Stimulated activated CD8-positive, alpha-beta memory T cell treated with anti-CD3 and anti-CD28 coated beads, Interleukin-15, amount 100 ng/mL, for 4 hours (primary cell): ENCODE measurements at places on chromosomes 4 and X.

GRCh38 chr4:52869196-52869595 lies 7.1 kb downstream of the RASL11B start:
- no peak for DNase-seq

GRCh38 chr4:169199184-169199583 lies 71.6 kb downstream of the SH3RF1 start:
- no peak for DNase-seq

DNA sequence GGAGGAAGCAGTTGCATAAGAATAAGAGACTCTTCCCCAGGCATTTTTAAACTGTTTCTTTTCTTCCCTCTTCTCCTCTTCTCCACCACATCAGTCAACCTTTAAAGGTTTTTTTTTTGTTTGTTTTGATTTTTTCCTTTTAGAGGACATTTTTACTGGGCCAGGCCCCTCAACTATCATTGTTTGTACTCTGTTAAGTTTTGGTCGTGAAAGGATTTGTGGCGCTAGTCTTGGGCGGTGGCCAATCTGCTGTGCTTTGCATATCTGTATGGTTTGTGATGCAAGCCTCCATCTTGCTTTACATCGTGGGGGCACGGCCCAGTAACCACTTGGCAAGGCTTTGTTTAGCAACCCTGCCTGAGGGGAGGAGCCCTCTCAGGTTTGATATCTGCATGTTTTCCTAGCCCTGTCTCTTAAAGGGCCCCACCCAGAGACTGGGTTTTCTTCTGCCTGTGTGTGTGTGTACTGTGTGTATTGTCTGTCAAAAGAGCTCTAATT lies 101.9 kb upstream of the SLITRK2 start:
- DNase-seq, result no peak

DNA sequence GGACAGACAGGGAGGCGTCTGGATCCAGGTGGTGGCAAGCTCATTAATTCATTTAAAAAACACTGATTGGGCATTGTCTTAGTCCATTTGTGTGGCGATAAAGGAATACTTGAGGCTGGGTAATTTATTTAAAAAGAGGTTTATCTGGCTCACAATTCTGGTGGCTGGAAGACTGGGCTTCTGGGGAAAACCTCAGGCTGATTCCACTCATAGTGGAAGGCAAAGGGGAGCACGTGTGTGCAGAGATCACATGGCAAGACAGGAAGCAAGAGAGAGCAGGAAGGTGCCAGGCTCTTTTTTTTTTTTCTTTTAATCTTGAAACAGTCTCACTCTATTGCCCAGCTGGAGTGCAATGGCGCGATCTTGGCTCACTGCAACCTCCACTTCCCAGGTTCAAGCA lies 100.2 kb upstream of the METTL14 start:
- no peak for DNase-seq

DNA sequence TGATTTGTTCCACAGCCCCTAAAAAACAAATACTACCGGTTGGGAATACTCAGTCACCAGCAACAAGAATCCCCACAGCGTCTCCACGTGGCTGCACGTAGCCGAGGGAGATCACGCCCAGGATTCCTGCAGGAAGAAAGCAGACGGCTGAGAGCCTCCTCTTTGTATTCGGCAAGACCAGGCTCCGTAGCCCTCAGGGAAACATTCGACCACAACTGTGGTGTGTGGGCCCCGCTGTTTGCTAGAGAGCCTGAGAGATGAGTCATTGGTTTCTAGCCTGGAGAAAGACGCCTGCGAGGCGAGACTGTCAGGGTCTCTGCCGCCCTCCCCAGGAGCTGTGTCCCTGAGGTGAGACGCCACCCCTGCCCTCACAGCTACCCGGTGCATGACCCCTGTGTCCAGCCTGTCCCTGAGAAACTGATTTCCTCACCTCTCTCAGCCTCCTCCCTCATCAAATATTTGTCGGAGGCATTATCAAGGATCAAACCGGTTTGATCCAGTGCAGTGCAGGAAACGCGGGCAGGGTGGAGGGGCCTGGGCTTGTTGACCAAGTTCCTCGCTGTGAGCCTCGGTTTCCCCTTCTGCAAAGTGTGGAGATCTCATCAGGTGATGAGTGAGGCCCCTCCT lies 4.7 kb upstream of the S100P start:
- peak; percentile 62 for DNase-seq

GRCh38 chr4:36884151-36884550 lies 360.4 kb upstream of the NWD2 start:
- DNase-seq, result no peak

GRCh38 chr4:48604527-48604926 lies 114.5 kb downstream of the ZAR1 start:
- no peak for DNase-seq

GRCh38 chrX:8749697-8750096 lies 17.8 kb upstream of the ANOS1 start:
- DNase-seq, result no peak

DNA sequence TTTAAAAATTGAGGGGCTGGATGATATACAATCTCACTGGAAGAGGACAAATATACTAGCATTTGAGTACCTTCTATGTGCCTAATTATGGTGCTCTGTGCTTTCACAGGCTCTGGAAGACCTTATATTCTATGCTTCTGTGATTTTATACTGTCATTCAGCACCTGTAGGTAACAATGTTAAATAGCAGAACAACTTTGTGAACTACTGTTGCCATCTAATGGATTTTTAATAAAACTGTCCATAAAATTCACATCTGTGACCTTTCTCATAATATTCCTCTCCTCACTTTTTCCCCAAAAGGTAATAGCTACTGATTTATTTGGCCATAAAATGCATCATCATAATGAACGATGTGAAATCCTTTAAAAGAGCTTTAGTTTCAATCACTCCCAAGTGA lies 21.9 kb downstream of the POU3F4 start:
- DNase-seq, result no peak

DNA sequence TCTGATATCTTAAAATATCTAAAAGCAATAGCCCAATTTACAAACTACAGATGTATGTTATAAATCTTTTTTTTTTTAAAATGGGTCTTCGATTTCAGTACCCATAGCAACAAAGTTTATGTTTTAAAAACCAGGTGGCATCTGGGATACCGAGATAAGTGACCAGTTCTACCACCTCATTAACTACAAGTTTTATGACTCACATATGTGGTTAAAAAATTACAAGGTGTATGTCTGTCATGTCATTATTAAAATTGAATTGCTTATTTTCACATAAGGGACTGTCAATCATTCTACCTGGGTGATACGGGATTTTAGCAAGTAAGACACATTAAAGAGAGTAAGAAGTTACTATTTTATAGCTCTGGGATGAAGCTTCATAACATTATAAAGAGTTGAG lies 192.0 kb upstream of the ETNPPL start:
- no peak for DNase-seq

GRCh38 chr4:54100595-54101189 lies 729 bp downstream of the GSX2 start:
- no peak for DNase-seq

DNA sequence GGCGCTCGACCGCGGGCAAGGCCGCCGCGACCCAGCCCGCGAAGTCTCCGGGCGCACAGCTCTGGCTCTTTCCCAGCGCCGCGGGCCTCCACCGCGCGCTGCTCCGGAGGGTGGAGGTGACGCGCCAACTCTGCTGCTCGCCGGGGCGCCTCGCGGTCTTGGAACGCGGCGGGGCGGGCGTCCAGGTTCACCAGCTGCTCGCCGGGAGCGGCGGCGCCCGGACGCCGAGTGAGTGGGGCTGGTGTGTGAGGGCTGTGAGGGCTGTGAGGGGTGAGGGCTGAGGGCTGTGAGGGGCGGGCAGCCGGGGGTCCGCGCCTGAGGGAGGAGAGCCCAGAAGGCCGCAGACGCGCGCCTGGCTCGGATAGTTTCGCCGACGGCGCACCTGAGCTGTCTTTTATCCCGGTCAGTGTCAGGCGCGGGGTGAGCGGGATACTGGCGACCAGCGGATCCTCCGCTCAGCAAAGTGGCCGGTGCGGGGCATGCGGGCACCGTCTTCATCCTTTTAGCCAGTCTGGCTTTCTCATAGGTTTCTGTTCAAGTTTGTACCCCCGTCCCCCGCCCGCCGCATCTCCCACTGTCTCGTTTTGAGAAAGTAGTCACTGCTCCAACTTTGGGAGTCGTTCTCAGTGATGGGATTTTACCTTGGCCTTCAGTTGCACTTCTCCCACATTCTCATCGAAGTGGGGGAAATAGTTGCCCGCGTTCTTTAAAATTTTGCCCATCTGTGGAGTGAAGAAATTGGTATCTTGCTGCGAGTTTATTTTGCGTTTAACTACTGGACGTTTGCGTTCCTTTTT lies 586 bp downstream of the HERC5 start:
- DNase-seq, result no peak

DNA sequence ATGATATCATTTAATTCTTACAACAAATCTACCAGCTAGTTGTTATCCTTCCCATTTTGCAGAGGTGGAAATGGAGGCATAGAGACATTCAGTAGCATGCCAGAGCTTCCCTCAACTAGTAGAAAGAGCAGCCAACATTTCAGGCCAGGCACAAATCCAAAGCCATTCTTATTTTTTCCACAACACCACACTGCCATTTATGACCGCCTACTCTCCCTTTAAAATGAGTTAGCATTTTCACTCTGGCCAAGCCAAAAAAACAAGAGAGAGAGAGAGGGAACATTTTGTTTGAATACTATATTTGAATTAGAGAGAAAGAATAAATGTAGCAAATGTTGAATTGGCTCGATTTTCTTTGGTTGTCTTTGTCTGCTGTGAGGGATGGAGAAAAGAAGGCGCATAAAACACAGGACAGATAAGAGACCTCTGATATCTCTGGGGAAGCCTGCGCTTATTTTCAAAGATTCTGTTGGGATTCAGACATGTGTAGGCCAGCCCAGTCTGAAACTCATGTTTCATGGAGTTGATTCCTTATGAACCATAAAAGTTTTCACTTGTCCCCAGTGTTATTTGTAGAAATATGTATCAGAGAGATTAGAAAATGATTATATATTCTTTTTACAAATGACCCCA lies 265.7 kb downstream of the RAB28 start:
- no peak for DNase-seq

DNA sequence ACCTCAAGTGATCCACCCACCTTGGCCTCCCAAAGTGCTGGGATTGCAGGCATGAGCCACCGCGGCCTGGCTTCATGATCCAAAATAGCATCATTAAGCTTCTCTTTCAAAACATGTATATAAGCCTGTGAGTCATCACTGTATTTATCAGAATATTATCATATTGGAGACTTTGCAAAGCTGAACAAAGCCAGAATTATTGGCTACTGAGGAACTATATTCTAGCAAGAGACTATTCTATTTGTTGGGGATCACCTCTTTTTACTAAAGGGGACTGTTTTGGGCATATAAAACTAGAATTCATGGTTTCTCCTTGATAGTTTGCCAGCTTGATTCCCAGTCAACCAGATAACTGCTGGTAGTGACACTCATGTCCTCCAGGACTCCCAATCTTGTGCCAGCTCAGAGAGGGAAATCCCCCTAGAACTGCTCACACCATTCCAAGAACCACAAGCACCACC lies 40.1 kb downstream of the TET2 start:
- no peak for DNase-seq

DNA sequence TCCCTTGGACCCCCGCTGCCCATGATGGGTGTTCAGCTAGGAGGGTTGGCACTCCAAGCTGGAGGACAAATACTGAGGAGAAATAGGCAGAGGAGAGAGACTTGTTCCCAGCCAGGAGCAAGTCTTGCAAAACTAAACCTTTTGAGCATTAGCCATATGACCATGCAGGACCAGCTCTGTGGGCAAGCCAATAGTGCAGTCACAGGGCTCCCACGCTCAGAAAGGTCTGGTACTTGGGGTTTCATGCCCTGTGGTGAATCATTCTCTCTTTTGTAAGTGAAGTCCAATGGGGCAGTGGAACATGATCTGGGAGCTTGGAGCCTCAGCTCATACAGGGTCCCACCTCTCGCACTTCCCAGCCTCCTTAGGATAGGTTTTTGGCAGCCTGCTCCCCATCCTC lies 300.9 kb downstream of the BCOR start:
- no peak for DNase-seq

GRCh38 chr4:152968806-152969394 lies 32.8 kb downstream of the FHDC1 start:
- no peak for DNase-seq

GRCh38 chr4:2073808-2074481 lies 14.8 kb downstream of the NAT8L start:
- DNase-seq, result no peak

DNA sequence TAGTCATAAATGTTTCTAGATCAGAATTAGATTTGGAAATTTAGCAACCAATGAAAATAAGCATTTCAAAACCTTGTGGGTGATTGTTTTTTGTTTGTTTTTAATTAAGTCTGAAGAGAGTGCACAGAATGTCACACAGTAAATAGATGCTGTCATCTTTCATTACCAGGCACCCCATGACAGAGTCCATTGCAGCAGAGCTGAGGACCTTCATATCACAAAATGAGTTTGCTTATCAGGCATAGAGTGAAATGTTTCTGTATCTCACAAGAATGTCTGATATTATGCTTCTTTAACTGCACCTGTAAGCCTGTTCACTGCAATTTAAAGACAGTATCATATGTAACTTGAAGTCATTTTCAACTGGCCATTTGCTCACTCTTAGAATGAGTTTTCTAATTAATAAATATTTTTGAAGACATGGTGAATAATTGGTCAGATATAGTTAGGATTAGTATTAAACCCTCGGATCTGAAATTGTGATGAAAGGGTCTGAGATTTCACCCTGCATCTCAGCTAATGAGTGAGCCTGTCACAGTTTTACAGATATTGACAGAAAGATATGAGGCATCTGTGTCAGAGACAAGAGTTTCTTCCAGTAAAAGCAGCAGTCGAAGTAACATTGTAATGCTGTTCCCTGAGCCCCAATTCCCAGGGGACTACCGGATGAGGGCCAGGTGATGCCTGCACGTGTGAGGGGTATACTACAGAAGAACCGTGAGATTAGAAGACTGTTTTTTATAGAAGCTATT lies 416.4 kb downstream of the CCSER1 start:
- no peak for DNase-seq

GRCh38 chr4:143021384-143021783 lies 163.3 kb upstream of the USP38 start:
- DNase-seq, result no peak

DNA sequence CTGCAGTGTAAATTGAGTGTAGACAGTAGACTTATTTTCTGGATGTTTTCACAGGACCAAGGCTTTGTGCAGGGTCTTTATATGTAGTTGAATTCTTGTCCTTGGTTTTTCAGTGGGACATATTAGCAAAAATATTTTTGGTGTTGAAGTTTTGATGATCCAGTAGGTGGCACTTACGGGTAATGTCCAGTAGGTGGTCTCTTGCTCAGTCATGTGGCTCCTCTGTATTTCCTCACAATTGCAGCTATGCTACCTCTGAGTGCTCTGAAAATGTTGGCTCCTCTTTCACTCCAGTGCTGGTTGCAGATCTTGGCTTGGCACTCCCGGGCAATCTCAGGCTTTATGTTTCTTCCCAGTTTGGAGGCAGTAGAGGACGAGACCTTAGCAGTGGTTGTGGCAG lies 419.8 kb upstream of the AMOT start:
- no peak for DNase-seq

- DNase-seq, result peak; percentile 95
Measured at GRCh38 chr4:2963175-2963965, at the start of the genes GRK4 and NOP14. GRK4 (plus strand) TSS chr4:2963571; CDS start chr4:2964071, 500 bp downstream. NOP14 (minus strand) TSS chr4:2963406; CDS start chr4:2963319, 87 bp downstream.

DNA sequence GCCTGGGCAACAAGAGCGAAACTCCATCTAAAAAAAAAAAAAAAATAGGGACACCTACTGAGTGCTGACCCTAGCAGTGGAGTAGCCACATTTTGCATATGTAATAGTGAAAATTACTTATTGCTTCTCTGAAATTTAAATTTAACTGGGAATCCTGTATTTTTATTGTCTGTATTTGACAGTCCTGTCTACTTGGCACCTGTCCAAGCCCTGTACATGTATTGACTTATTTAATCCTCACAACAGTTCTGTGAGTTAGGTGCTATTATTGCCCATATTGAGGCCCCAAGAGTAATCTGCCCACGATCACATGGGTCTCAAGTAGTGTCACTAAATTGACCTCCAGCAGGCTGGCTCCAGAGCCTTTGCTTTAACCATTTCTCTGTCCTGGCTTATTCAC lies 81.6 kb downstream of the WDR19 start:
- DNase-seq, result no peak
